Progenitor cell of endocrine pancreas (in vitro differentiated cells): ENCODE measurements at places on chromosomes 3 and 15.

DNA sequence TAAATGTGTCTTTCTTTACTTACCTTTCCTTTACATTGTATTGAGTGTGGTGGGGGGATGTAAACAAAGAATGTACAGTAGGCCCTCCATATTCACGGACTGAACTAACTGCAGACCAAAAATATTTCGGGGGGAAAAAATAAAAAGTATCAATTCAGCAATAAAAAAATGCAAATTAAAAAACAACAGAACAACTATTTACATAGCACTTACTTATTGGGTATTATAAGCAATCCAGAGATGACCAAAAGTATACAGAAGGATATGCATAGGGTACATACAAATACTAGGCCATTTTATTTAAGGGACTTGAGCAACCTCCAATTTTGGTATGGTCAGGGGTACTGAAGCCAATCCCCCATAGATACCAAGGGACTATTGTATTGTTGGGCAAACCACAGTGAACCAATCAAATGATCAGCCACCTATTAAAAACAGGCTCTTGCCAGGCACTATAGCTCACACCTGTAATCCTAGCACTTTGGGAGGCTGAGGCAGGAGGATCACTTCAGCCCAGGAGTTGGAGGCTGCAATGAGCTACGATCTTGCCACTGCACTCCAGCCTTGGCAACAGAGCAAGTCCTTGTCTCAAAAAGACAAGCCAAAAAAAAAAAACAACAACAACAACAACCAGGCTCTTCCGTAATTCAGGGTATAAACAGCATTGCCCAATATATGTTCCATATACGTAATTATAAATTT, 1.8 kb downstream of the VPS13C start:
- DNase-seq: no peak

- no peak for DNase-seq
These were observed 5.9 kb downstream of the CGNL1 start for GRCh38 chr15:57382215-57382614.

DNA sequence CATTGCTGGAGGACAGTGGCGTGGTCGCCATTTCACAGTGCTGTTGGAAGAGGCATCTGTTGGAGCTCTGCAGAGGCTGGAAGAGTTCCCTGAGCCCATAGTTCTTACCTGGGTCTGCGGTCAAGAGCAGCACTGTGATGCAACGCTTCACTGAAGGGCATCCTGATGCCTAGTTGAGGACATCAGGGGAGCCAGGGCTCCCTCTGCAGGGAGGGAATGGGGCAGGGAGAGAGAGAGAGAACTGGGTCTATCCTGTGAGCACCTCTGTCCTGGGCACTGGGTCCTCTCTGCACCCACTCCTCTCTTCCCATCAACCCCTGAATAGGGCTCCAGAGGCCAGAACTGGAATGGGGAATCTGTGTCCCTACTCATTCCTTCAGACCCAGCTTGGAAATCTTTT, 23.9 kb upstream of the MOBP start:
- DNase-seq: no peak

GRCh38 chr3:143277531-143277930, 158.0 kb downstream of the CHST2 start:
- no peak for DNase-seq

- no peak for DNase-seq
These were observed 467.5 kb downstream of the C3orf38 start for GRCh38 chr3:88617283-88617682.

GRCh38 chr3:77618686-77619085, 578.8 kb downstream of the ROBO2 start:
- DNase-seq: no peak

- DNase-seq: no peak
These were observed 4.4 kb downstream of the CYP19A1 start for GRCh38 chr15:51334011-51334451.

- DNase-seq: no peak
These were observed 14.4 kb upstream of the CMSS1 start for GRCh38 chr3:99803297-99803696.

DNA sequence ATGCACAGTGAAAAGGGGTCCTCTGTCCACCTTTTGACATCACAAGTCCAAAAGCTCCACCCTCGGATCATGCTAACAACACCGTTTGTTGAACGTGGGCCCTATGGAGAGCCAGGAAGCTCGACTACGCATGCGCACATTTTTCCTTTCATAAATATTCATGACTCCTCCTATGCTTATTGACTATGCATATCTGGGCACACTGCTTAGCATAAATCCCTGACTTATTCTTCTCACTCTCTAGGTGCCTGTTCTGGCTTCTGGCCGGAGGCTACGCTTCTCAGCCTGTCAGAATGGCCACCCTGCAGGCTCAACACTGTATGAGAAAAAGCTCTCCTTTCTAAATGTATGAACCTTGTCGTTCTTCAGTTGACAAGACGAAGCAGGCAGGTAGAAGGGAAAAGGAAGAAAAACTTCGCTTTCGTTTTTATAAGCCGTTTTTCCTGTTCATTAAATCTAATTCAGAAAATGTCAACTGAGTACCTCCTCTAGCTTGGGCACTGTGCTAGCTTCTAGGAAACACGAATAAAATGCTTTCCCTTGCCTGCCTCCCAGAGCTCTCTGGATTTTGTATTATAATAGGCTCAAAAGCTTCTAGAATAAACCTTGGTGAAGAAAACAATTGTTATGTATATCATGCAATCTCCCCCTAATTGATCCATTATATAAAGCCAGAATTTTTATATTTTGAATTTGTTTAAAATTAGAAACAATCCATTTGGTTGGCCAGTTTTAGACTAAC, 207.7 kb downstream of the ATP10A start:
- DNase-seq: no peak

DNA sequence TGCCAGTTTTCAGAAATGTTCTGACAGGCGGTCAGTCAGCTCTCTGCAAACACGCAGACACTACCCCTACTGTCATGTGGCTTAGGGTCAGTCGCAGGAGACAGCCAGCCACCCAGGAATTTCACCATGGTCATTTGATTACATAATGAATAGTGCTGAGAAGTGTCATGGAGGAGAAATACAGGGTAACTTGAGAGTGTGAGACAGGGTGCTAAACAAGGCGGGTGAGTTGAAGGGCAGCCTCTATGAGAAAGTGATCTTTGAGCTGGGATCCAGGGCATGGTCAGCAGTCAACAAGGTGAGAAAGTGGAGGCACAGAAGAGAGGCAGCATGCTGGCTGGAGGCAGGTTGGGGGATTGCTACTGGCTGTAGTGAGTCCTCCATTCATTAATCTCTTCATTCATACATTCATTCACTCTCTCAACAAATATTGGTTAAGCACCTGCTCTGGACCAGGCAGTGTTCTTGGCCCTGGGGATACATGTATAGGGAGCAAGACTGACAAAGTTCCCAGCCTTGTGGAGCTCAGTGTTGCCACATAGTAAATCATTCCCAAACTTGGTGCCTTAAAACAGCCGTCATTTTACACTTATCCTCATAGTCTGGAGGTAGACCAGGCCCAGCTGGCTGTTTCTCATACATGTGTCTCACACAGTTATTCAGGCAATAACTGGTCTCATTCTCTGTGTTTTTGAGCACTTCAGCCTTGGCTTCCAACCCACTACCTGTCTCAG, 14.8 kb downstream of the PXYLP1 start:
- no peak for DNase-seq

- DNase-seq: no peak
These were observed 106.5 kb downstream of the SUCNR1 start for GRCh38 chr3:151979906-151980305.

- no peak for DNase-seq
These were observed 91.1 kb downstream of the MEIS2 start for GRCh38 chr15:37009288-37009687.

DNA sequence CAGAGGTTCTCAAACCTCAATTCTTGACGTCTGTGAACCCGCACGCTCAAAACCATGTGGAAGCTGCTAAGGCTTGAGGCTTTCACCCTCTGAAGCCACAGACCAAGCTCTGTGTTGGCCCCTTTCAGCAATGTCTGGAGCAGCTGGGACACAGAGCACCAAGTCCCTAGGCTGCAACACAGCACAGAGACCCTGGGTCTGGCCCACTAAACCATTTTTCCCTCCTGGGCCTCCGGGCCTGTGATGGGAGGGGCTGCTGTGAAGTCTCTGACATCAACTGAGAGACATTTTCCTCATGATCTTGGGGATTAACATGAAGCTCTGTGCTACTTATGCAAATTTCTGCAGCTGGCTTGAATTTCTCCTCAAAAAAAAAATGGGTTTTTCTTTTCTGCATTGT, 21.3 kb upstream of the NEDD4 start:
- no peak for DNase-seq

DNA sequence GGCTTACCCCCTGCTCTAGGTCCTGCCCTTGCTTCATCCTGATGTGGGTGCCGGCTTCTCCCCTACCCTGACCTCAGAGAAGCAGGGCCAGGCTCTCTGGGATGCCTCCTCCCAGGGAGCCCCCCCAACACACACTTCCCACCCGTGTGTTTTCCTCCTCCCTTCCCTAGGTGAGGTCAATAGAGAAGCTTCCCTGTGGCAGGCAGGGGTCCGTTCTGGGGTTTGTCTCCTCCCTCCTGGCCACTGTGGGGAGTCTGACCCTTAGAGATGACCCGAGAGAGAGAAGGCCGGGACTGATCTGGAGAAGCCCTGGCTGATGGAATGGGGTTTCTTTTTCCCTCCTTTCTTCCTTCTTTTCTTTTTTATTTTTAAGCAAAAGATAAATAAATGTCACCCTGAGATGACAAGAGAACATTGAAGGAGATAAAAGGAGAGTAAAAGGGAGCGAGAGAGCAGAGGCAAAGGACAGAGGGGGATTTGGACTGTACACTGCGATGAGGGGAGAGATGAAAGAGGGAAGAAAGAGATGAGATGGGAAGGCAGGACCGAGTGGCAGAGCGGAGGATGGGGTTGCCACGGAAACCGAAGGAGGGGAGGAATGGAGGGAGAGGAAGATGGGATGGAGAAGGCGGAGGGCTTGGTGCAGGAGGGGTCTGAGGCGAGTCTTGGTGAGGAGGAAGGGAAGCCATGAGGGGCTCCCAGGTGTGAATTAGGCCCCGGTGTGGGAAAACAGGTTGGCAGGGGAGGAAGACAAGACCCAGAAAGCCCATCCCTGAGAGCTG, 48.4 kb downstream of the IDH2 start:
- DNase-seq: no peak

DNA sequence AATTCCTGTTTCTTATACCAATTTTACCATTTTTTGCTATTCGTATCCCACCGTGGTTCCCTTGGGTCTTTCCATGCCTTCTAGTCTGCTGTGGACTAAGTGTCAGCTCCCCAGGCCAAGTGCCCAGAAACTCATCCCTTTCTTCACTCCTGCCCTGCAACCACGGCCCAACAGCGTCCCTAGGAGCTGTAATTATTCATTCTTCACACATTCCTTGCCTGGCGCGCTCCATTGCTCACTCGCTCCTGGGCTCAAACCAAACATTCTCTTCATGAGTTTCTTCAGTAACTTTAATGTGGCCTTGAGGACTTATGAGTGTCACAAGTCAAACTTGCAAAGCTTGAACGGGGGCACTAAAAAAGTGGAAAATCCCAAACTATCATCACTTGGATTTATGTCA, 15.7 kb downstream of the GABRB3 start:
- no peak for DNase-seq

- no peak for DNase-seq
These were observed 62.7 kb upstream of the CD47 start for GRCh38 chr3:108153451-108153981.

DNA sequence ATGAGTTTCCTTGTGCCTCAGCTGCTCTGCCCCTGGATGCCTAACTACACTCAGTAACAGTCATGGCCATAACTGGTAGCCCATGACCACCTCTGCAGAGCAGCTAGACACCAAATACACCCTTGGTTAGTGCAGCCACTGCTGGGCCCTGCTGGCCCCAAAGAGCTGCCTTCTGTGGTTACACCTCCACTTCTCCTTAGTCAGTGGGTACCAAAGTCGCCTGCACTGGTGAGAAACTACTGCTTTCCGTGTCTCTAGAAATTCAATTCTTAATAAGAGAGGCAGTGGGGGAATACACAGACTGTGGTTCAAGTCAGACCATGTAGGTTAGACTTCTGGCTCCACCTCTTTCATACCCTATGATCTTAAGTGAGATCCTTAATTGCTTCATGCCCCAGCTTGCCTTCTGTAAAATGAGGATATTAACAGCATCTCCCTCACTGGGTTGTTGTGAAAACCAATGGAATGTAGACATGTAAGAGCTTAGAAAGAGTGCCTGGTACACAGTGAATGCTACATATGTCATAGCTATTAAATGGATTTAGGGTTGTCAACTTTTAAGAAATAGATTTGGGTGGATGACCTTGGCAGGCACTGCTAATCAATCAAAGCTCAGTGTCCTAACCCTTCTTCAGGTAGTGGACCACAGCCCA, 18.2 kb downstream of the HEG1 start:
- DNase-seq: no peak

GRCh38 chr3:189143321-189143720, 28.4 kb upstream of the TPRG1 start:
- DNase-seq: no peak

- no peak for DNase-seq
These were observed 198.5 kb downstream of the CDIN1 start for GRCh38 chr15:36777926-36778325.

DNA sequence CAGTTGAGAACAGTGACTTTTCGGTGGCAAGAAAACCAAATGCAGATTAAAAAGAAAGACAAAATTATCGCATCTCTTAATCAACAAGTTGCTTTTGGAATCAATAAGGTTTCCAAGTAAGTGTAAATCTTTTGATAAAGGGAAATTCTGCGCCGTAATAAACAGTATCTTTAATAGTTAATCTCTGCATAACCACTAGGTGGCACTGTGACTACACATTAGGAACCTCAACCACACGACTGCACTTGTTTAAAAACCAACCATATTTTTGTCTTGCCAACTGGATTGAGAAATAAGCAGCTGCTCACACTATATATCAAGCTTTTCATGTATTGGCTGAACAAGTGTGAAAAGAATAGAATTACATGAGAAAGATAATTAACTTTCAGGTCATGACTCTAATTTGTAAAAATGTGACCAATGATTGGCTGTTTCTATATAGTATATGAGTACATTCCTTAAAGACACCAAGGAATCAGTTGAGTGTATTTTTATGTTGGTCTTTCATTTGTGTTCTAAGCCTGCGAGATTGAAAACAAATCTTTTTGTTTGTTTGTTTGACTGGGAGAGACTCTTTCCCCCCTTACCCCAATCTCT, 72.7 kb downstream of the DZIP3 start:
- DNase-seq: no peak

- no peak for DNase-seq
These were observed 5.9 kb downstream of the TGM4 start for GRCh38 chr3:44880284-44880683.

DNA sequence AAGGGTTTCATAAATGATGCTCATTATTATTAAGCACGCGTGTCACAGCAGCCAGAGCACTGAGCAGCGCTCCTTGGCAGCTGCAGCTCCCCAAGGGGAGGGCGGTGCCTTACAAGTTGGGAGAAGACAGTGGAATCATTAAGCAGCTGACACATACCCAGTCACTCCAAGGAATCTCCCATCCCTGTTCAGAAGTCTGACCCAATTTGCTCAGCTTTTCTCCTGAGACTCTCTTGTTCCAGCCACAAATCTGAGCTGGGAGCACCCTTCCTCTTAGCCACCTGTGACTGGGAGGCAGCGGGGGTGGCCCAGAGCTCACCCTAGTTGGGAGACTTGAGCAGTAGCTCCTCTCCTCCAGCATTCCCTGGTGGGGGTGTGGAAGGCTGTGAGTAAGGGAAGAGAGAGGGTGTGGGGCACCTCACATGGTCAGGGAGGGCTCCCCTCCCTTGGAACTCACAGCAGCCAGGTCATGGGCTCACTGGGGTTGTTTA, 64.3 kb downstream of the DUT start:
- DNase-seq: no peak
